ENCODE measurements at places on chromosomes 7 and 10.

- DNase-seq = no peak
Observed at GRCh38 chr7:145915679-145916078, 200.9 kb upstream of the CNTNAP2 start.

GRCh38 chr10:51430506-51430905 is 268.9 kb downstream of the CSTF2T start:
- no peak for DNase-seq

- peak; percentile 71 for DNase-seq
Observed at GRCh38 chr7:45890902-45891461, 2.7 kb downstream of the IGFBP1 start.

- DNase-seq = no peak
Observed at GRCh38 chr10:34558093-34558583, 257.0 kb downstream of the PARD3 start.

- no peak for DNase-seq
Observed at GRCh38 chr7:92797284-92797683, 39.1 kb downstream of the CDK6 start.

- DNase-seq = no peak
Observed at GRCh38 chr7:109616551-109617069, 1046.9 kb downstream of the DNAJB9 start.

GRCh38 chr10:90718182-90718581 is 139.7 kb downstream of the HTR7 start:
- DNase-seq = peak; percentile 23

GRCh38 chr7:30975256-30975899 is 11.6 kb downstream of the GHRHR start:
- no peak for DNase-seq

- DNase-seq = no peak
Observed at GRCh38 chr10:77032188-77032570, 605.4 kb downstream of the KCNMA1 start.

GRCh38 chr7:115654384-115655214 is 376.0 kb downstream of the TFEC start:
- DNase-seq = peak; percentile 48

GRCh38 chr7:18384491-18385143 is 110.9 kb upstream of the HDAC9 start:
- no peak for DNase-seq

DNA sequence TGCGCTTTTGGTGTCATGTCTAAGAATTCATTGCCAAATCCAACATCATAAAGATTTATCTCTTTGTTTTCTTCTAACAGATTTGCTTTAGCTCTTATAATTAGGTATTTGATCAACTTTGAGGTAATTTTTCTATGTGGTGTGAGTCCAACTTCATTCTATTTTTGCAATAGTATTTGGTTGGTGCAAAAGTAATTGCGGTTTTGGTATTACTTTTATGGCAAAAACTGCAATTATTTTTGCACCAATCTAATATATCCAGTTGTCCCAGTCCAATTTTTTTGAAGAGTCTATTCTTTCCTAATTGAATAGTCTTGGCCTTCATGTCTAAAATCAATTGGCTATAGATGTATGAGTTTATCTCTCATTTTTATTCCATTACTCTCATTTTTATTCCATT is 535.5 kb downstream of the ATRNL1 start:
- no peak for DNase-seq

- DNase-seq = no peak
Observed at GRCh38 chr7:134851141-134851540, 71.7 kb downstream of the CALD1 start.

DNA sequence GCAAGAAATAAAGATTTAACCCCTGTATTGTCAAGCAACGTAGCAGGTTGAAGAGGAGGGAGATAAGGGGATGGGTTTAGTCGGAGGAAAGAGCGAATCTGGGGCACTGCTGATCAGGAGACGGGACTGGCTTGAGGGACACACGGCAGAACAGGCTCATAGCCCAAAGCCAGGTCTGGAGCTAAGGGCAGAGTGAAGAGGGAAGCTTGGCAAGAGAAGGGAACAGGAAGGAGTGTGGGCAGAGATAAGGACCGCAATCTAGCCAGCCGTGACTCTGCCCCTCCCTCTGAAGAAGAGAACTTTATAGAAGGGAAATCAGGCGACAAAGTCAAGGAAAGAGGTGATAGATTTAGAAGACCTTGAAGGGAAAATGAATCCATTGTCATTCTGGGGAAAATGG is 67.6 kb downstream of the CAV1 start:
- DNase-seq = no peak

All from ELR (cell line).